ENCODE measurements at places on chromosomes 2 and 18. TPM values are rescaled to one million over a fixed set of nuclear protein-coding genes. Genes with fewer than 3 reads are reported as not detected.
A peak's percentile ranks its signal among the peaks of the same experiment; 100 is the strongest.

DNA sequence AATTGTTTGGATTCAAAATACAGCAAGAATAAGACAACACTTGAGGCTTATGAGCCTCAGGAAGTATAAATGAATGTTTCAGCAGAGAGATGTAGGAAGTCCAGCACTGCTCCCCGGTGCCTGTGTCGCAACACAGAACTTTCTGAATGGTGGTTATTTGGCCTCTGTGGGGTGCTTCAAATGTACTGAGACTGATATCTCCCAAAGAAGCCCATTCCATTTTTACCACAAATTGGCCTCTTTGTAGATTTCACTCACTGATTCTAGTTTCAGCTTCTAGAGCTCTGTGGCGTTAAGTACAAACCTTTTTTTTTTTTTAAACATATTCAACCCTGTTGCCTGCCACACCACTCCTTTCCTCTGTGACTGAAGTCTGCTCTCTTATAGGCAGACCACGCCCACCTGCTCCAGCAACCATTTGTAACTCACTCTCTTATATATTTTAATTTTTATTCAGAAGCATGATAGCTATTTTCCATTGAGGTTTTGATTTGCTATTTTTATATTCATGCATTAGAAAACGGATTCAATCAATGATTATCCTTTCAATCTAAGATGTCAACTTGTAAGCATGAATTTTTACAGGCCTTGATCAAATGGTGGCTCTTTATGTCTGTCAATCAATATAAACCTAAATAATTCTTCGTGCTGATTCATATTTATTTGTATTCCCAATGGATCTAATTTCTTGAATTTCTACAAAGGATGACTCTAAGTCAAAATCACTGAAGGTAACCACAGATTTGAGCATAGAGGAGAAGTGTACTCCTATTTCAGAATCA is 277.1 kb upstream of the CCDC68 start:
- no peak for DNase-seq
- H3K4me1 ChIP-seq: peaks cover 12% of the 10 kb centered on the region
- H3K4me3 ChIP-seq: no peak overlapping the region
- H3K36me3 ChIP-seq: no peaks in the 10 kb centered on the region
- H3K27me3 ChIP-seq: no peaks in the 10 kb centered on the region

- H3K4me3 ChIP-seq: no peak overlapping the region
- H3K4me1 ChIP-seq: no peaks in the 10 kb centered on the region
- H3K36me3 ChIP-seq: no peaks in the 10 kb centered on the region
Measured at GRCh38 chr18:41850781-41851180, 104.3 kb upstream of the PIK3C3 start.

DNA sequence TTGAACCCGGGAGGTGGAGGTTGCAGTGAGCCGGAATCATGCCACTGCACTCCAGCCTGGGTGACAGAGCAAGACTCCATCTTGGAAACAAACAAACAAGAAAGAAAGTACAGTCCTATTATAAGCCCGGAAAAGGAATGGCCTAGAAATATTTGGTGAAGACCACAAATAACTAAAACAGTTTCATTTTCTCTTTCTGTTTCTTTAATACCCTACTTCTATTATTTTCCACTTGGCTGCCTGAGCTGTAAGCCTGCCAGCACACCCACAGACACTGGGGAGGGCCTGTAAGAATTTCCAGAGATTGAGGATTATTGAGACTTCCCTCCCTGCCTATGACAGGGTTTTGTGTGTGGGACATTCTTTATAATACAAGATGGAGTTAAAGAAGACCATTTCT is 188.0 kb upstream of the DCC start:
- DNase-seq: no peak
- no peaks in the 10 kb centered on the region for H3K27me3 ChIP-seq
- H3K4me1 ChIP-seq: no peaks in the 10 kb centered on the region
- H3K36me3 ChIP-seq: no peaks in the 10 kb centered on the region
- H3K27ac ChIP-seq: no peak overlapping the region

GRCh38 chr2:29351916-29352591 is 236.8 kb downstream of the CLIP4 start:
- DNase-seq: no peak
- H3K27me3 ChIP-seq: no peaks in the 10 kb centered on the region
- H3K4me3 ChIP-seq: no peak overlapping the region
- no peaks in the 10 kb centered on the region for H3K36me3 ChIP-seq
- no peak overlapping the region for H3K27ac ChIP-seq

- H3K27me3 ChIP-seq: no peaks in the 10 kb centered on the region
- peak within 1 kb of the TSS; percentile 1 for H3K4me3 ChIP-seq
- no peak for DNase-seq
- H3K4me1 ChIP-seq: no peaks in the 10 kb centered on the region
Measured at GRCh38 chr2:21043744-21044532, at the start of gene APOB. Gene APOB, minus strand, starts transcription at chr2:21044073. Its CDS starts 128 bp downstream, at chr2:21043945.

GRCh38 chr18:79510046-79510685 is 114.4 kb downstream of the NFATC1 start:
- no peak overlapping the region for H3K27ac ChIP-seq
- DNase-seq: no peak
- no peaks in the 10 kb centered on the region for H3K36me3 ChIP-seq
- no peak overlapping the region for H3K4me3 ChIP-seq

Gene PRKAG3
- 0.39 TPM for total RNA-seq

- H3K27me3 ChIP-seq: no peaks in the 10 kb centered on the region
- DNase-seq: no peak
- H3K36me3 ChIP-seq: no peaks in the 10 kb centered on the region
- H3K4me3 ChIP-seq: no peak overlapping the region
Measured at GRCh38 chr18:39318462-39318861, 1752.9 kb upstream of the CELF4 start.

GRCh38 chr2:169757778-169758177 is 24.1 kb downstream of the KLHL23 start:
- H3K27me3 ChIP-seq: no peaks in the 10 kb centered on the region
- no peak overlapping the region for H3K27ac ChIP-seq
- H3K36me3 ChIP-seq: no peaks in the 10 kb centered on the region
- no peak for DNase-seq
- H3K4me1 ChIP-seq: no peaks in the 10 kb centered on the region

DNA sequence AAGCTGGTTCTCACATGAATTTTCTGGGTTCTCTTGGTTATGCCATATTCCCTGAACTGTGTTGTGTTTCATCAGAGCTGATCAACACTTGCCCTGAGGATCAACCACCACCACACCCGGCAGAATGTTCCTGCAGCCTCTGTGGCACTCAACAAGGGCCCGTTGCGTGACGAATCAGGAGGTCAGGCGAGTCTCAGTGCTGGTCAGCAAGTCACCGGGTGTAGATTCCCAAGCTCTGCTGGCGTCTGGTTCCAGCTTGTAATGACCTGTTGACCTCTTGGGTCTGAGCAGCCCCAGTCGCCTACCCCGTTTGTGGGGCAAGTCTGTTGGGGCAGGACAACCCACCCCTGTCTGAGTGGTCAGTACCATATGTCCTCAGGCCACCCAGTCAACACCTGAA is 46.0 kb downstream of the ADCY3 start:
- no peaks in the 10 kb centered on the region for H3K27me3 ChIP-seq
- H3K4me1 ChIP-seq: peaks cover 18% of the 10 kb centered on the region
- H3K4me3 ChIP-seq: no peak overlapping the region
- no peak overlapping the region for H3K27ac ChIP-seq
- DNase-seq: no peak

DNA sequence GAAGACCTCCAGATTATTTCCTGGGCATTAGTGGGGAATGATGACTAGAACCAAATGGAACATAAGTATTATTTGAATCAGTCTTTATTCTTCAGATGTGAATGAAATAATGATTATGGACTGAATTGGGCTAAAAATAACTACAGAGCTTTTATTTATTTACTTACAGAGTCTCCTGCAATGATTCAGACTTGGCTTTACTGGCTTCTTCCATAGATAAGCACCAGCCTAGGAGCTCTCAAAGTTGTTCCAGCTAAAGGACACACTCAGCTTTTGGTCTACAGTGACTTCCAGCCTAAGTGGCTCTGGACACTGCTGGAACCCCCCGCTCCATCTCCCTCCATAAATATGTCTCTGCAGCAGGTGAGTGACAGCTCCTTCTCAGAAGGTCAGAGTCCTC is 24.3 kb upstream of the ARHGAP25 start:
- no peaks in the 10 kb centered on the region for H3K4me1 ChIP-seq
- no peak overlapping the region for H3K27ac ChIP-seq
- no peak overlapping the region for H3K4me3 ChIP-seq
- no peaks in the 10 kb centered on the region for H3K27me3 ChIP-seq

DNA sequence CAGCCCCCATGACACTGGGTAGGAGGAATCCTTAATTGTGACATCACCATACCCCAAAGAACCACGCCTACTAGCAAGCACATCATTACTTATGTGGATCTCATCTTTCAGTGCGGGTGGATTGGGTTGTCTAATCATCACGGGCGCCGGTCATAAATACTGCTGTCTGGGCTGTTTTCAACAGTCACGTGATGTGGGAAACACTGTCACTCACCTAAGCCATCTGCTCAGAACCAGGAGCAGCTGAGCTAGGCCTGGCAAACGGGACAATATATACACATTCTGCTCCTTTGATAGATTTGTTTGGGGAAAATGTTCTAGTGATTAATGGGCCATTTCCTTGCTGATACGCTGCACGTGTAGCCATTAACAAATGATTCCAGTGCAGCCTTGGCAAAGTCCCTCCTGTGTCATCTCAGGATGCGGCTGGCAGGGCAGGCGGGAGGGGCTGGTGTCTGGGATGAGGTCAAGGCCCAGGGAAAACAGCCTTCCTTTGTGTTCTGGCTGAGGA is 145.9 kb upstream of the COPS8 start:
- no peak for DNase-seq
- H3K4me3 ChIP-seq: no peak overlapping the region
- H3K36me3 ChIP-seq: no peaks in the 10 kb centered on the region
- H3K27me3 ChIP-seq: no peaks in the 10 kb centered on the region
- H3K4me1 ChIP-seq: no peaks in the 10 kb centered on the region

GRCh38 chr2:23673830-23674679 is 252.9 kb downstream of the ATAD2B start:
- H3K27ac ChIP-seq: no peak overlapping the region
- H3K27me3 ChIP-seq: no peaks in the 10 kb centered on the region
- no peaks in the 10 kb centered on the region for H3K36me3 ChIP-seq
- DNase-seq: peak; percentile 33
- peaks cover 6% of the 10 kb centered on the region for H3K4me1 ChIP-seq

Gene UGT1A9
- not detected for total RNA-seq

GRCh38 chr2:138219961-138220360 is 255.7 kb downstream of the HNMT start:
- H3K4me3 ChIP-seq: no peak overlapping the region
- no peaks in the 10 kb centered on the region for H3K36me3 ChIP-seq
- no peak overlapping the region for H3K27ac ChIP-seq
- no peaks in the 10 kb centered on the region for H3K27me3 ChIP-seq

Gene SLC14A1
- total RNA-seq: 0.50 TPM

Gene RAB11FIP5
- total RNA-seq: 108 TPM

GRCh38 chr18:63908858-63909257 is 1.1 kb downstream of the SERPINB10 start:
- no peak overlapping the region for H3K4me3 ChIP-seq
- no peak overlapping the region for H3K27ac ChIP-seq
- DNase-seq: no peak
- no peaks in the 10 kb centered on the region for H3K4me1 ChIP-seq
- H3K27me3 ChIP-seq: no peaks in the 10 kb centered on the region

GRCh38 chr2:22692746-22693145 is 692.2 kb upstream of the KLHL29 start:
- no peaks in the 10 kb centered on the region for H3K4me1 ChIP-seq
- no peak overlapping the region for H3K4me3 ChIP-seq
- no peak overlapping the region for H3K27ac ChIP-seq
- DNase-seq: no peak
- H3K36me3 ChIP-seq: no peaks in the 10 kb centered on the region

Gene TUBA4B
- total RNA-seq: 0.25 TPM

GRCh38 chr2:136751406-136751805 is 13.9 kb upstream of the THSD7B start:
- H3K4me3 ChIP-seq: no peak overlapping the region
- no peaks in the 10 kb centered on the region for H3K36me3 ChIP-seq
- H3K27me3 ChIP-seq: no peaks in the 10 kb centered on the region
- H3K27ac ChIP-seq: no peak overlapping the region
- H3K4me1 ChIP-seq: no peaks in the 10 kb centered on the region

Gene PKDCC
- 122 TPM for total RNA-seq

- H3K27ac ChIP-seq: no peak overlapping the region
- no peak overlapping the region for H3K4me3 ChIP-seq
- no peaks in the 10 kb centered on the region for H3K36me3 ChIP-seq
- no peaks in the 10 kb centered on the region for H3K4me1 ChIP-seq
- no peak for DNase-seq
- no peaks in the 10 kb centered on the region for H3K27me3 ChIP-seq
Measured at GRCh38 chr18:21865043-21865442, 124.5 kb downstream of the MIB1 start.

DNA sequence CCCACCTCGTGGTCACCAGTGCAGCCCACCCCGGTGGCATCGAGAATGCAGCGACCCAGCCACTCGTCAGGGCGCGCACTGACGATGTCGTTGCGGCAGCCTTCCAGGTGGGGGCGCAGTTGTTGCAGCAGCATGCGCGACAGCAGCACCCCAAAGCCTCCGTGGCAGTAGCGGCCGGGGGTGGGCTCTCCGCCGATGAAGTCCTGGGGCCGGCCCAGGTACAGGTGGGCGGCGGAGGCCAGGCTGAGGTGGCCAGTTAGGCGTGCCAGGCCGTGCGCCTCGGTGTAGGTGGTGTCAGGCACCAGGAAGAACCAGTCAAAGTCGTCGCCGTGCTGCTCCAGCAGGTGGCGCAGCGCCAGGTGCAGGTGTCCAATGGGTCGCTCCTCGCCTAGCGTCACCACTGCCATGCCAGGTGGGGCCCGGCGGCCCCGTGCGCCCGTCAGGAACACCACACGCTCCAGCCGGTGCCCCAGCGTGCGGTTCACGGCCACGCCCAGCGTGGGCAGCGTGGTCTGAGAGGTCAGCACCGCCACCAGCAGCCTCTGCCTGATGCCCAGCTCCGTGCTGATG is 1.9 kb downstream of the CHPF start:
- peak; percentile 88 for DNase-seq
- peak overlapping the region; percentile 80 for H3K4me3 ChIP-seq
- no peak overlapping the region for H3K27ac ChIP-seq
- no peaks in the 10 kb centered on the region for H3K36me3 ChIP-seq
- peaks cover 34% of the 10 kb centered on the region for H3K4me1 ChIP-seq

Gene AKAIN1
- not detected for total RNA-seq

Gene CRYGC
- total RNA-seq: not detected

DNA sequence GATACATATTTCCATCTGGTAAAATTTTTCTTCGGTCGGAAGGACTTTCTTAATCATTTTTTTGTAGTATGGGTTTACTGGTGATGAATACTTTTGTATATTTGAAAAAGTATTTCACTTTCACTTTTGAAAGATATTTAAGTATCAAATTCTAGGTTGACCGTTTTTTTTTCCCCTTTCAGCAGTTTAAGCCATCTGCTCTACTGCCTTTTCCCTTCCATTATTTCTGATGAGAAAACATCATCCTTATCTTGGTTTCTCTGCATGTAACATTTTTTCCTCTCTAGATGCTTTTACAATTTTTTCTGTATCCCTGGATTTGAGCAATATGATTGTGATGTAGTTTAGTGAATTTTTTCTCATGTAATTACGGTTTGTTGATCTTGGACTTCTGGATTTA is 87.0 kb downstream of the MTX2 start:
- H3K4me1 ChIP-seq: no peaks in the 10 kb centered on the region
- H3K27me3 ChIP-seq: no peaks in the 10 kb centered on the region
- DNase-seq: no peak
- no peaks in the 10 kb centered on the region for H3K36me3 ChIP-seq

- H3K27me3 ChIP-seq: no peaks in the 10 kb centered on the region
- no peaks in the 10 kb centered on the region for H3K4me1 ChIP-seq
Measured at GRCh38 chr18:49788327-49788898, 24.9 kb downstream of the ACAA2 start.

Gene CPLX4
- 0.31 TPM for total RNA-seq
